SHP77 (cell line): ENCODE measurements at places on chromosomes 11 and 22.

GRCh38 chr11:84437071-84437980 lies 1151.2 kb upstream of the CCDC90B start:
- no peak for DNase-seq

GRCh38 chr22:49574205-49574880 lies 253.3 kb downstream of the BRD1 start:
- no peak for DNase-seq

DNA sequence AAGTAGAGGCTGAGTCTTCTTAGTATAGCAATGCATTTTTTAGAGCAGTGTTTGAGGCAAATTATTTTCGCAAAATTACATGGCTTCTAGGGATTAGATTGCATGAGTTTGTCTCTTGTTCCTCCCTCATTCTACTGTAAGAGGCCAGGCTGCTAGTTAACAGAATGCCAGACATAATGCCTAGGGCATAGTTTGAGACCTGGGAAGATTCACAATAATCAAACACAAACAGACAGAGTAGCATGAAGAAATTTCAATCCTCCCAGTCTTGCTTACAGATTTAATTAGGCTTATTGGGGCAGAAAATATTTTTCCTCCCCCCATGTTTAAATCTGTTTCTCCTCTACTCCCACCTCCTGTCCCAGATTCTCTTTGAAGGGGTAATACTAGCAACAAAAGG lies 48.3 kb downstream of the ARHGEF12 start:
- DNase-seq, result no peak

DNA sequence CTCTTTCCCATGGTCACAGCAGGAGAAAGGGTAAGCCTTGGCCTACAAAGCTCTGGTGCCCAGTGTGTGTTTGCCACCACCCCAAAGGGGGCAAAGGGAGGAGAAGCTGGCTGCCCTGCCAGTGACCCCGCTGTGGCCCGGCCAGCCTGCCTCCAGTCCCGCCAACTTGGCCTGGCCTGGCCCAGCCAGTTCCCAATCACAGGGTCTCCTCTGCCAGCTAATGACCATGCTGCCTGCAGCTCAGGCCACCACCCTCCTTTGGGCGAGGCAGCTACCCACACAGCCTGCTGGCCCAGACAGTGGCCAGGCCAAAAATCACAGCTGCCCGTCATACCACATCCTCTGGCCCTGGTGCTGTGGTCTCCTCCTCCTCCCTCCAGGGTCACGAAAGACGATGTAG lies 5.1 kb downstream of the GDPD5 start:
- DNase-seq, result no peak

GRCh38 chr11:102781676-102782075 lies 1.2 kb upstream of the MMP10 start:
- no peak for DNase-seq
